Thymus (tissue), 14 donors: ENCODE measurements at places on chromosomes 2 and 18. TPM values are rescaled to one million over a fixed set of nuclear protein-coding genes. Genes with fewer than 3 reads are reported as not detected.

CCDC102B gene
- polyA plus RNA-seq, result 3.0 TPM

TFCP2L1 gene
- polyA plus RNA-seq, result 1.6 TPM

MC2R gene
- 0.18 TPM for polyA plus RNA-seq

SLC9A2 gene
- polyA plus RNA-seq, result 0.75 TPM
